ENCODE measurements at places on chromosomes 1 and 21.

DNA sequence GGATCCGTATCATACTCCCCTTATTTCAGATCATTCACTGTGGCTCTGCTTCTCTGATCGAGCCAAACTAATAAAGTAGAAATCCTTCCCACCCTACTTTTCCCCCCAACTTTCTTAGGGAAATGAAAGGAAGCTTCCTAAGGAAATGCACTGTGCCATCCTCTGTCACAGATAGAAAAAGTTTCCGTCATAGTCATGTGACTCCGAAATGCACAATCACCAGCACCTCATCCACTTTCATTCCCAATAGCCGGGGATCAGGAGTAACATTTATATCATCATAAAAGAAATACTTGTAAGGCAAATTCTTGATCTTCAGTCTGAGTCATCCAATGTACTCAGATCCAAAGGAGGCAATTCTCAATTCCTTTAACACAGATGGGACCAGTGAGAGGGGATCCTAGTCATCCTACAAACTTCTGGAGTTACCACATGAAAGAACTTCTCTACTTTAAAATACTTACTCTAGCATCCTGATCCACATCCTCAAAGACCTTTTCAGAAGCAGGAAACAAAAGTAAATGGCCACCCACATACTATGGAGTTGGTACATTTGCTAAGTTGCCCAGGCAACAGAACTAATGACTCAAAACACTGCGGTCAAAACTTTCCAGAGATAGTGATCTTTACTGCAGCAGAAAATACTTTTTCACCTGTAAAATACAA is 97.8 kb upstream of the ZC3H11B start:
- no peak for DNase-seq

DNA sequence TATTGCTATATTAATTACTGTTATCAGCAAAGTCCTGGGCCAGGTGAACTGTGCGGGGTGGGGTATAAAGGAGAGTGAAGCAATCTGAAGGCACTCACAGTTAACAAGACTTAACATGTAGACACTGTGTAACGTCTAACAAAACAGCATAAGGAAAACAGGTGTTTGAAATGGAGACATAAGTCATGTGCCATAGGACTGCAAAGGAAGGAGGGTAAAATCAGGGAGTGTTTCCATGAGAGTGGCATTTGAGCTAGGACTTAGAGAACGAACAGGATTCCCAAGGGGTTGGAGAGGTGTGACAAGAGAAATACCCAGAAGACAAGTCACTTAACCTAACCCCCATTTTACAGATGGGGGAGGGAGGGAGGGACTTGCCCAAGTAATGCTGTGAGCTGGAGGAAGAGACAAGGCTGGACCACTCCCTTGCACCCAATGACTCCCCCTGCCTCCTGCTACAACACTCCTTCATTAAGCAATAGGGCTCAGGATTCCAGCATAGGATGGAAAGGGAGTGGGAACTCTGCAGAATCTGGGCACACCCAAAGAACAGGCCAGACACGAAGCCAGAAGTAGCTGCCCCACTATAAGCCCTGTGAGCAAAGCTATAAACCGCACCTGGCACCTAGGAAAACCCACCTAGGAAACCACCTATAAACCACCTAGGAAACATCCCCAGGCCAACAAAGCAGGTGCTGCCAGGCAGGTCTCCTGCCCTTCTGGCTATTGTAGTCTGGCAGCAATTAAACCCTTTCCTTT is 6.6 kb downstream of the PEF1 start:
- DNase-seq = no peak

GRCh38 chr1:76862447-76862846 is 4.8 kb upstream of the ST6GALNAC5 start:
- no peak for DNase-seq

DNA sequence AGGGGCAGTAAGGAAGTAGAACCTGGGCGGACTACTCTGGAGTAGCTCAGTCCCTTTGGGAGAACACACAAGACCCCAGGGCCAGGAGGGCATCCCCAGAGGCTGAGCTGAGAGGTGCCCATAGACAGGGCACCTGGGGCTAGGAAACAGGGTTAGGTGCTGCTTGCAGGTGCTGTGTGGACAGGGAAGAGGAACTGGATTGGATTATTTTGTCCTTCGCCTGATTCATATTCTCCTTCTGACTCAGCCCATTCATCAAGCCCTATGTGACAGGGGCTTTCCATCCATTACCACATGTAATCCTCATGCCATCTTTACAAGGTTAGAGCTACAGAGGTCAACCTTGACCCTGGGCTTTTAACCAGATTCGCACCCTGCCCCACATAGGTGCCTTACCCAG is 183.9 kb downstream of the C1orf94 start:
- no peak for DNase-seq

DNA sequence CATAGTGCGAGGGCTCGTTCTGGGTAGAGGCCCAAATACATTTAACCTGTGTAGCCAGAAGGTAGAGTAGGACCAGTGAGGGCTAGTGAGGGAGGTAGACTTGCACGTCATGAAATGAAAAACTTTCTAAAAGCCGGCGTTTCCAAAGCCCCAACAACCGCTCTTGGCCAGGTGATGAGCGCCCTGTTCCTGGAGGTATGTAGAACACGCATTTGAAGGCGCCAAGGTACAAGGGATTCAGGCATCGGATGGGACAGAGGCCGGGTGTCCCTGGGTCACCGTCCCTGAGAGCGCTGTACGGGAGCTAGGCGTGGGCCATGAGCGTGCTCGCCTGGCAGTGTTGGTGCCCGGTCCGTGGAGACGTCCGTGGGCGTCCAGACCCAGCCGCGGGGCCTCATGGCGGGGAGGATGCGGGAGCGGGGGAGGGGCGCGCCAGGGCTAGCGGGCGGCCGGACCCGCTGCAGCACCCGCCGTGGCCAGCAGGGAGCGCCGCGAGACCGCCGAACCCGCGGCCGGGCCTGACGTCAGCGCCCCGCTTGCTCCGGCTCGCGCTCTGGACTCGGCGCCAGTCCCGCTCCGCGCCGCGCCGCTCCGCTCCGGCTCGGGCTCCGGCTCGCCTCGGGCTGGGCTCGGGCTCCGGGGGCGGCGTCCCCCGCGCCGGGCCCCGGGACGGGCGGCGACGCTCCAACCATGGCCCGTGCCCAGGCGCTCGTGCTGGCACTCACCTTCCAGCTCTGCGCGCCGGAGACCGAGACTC is at the start of gene PTPRU:
Gene PTPRU (plus strand): TSS at position 568 of the 757 bp plus-strand sequence. CDS start 123 bp downstream, at position 691.
- DNase-seq = peak; percentile 90

DNA sequence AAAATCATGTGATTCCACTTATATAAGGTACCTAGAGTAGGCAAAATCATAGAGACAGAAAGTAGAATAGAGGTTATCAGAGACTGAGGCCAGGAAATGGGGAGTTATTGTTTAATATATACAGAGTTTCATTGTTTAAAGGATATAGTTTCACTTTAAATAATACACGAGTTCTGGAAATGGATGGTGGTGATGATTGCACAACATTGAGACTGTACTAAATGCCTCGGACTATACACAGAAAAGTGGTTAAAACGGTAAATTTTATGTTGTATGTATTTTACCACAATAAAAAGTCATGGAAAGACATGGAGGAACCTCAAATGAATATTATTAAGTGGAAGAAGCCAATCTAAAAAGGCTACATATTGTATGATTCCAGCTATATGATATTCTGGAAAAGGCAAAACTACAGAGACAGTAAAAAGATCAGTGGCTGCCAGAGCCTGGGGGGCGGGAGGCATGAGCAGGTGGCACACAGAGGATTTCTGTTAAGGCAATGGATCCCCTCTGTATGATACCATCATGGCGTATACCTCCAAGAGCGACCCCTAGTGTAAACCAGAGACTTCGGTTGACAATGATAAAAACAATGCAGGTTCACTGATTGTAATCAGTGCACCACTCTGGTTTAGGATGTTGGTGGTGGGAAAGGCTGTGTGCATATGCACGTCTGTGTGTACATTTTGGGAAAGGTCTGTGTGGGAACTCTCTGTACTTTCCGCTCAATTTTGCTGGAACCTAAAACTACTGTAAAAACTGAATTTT is 7.5 kb downstream of the C1orf198 start:
- DNase-seq = no peak

- no peak for DNase-seq
These were observed 45.5 kb downstream of the UCHL5 start for GRCh38 chr1:193013707-193014106.

DNA sequence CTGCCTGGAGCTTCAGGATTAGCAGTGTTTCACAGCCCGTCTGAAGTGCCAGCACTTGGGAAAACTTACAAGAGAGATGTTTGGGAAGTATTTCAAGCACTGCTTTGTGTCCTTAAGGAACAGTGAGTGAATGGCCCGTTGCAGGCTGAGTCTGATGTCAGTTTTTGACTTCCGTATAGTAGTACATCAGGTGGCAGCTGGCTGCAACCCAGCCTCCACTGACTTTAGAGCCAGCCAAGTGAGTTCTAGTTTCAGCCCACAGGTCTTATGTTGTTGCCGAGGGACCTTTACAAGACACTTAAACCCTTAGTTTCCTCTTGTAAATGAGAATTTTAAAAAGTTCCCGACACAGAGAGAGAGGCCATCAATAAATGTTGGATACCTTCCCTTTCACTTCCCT is 35.0 kb downstream of the UCK2 start:
- DNase-seq = peak; percentile 40

DNA sequence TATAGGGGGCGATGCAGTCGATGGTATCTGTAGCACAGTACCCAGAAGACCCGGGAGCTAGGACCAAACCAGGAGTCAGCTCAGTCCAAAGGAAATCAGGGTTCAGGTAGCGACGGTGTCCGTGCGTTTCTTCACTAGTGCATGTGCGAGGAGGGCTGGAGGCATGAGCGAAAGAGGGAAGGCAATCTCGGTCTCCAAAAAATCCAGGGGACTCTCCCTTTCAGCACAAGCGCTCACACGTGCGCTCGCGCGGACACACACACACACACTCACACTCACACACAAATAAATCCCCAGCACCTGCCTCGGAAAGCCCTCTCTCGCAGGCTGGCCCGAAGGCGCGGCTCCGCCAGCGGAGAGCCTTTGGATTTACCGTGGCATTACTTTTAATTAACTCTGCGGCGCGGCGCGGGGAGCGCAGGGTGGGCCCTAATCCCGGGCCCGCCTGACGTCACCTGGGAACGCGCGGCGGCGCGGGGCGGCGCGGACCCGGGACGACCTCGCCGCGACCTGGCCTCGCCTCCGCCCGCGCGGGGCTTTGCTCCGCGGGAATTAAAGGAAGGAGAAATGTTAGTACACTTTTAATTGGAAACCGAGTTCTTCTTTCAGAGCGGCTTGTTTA is 121.2 kb downstream of the LMX1A start:
- DNase-seq = peak; percentile 57

DNA sequence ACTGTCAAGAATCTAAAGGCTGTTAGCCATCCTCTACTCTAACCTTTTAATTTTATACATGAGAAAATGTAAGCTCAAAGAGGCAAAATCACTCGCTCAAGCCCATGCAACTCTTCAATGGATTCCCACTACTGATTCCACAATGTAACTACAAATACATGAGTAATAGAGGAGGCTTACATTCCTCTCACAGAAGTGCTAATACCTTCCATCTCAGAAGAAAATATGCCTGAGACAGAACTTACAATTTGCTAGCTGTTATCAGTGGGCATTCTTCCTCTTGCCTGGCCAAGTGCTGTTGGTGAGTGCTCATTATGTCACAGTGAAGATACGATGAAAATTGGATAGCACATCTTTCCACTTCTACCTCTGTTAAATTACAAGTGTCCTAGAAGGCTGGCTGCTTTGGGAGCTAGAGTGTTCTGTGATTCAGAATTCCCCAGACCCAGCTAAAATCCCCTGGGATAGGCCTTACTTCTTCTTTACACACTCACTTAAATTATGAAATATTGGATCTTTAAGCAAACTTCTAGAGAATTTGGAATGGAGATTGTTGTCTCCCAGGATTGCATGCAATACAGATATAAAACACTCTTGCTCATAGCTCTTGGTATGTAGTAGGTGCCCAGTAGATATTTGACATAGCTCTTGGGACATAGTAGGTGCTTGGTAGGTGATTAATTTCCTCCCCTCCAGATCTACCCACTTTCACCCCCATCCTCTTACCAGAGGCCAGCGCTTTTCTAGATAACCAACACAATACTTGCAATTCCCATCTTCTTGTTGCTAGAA is 24.1 kb downstream of the BCL9 start:
- DNase-seq = no peak

DNA sequence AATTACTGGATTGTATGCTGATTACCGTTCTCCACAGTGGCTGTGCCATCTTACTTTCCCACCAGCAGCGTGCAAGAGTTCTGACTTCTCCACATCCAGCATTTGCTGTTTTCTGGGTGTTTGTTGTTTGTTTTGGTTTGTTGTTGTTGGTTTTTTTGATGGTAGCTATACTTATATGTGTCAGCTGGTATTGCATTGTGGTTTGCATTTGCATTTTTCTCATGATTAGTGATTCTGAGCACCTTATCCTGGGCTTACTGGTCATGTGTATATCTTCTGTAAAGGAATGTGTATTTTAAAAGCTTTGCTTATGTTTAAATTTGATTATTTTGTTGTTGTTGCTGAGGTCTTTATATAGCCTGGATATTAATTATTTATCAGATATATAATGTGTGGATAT is 66.9 kb upstream of the MAP1LC3C start:
- no peak for DNase-seq

DNA sequence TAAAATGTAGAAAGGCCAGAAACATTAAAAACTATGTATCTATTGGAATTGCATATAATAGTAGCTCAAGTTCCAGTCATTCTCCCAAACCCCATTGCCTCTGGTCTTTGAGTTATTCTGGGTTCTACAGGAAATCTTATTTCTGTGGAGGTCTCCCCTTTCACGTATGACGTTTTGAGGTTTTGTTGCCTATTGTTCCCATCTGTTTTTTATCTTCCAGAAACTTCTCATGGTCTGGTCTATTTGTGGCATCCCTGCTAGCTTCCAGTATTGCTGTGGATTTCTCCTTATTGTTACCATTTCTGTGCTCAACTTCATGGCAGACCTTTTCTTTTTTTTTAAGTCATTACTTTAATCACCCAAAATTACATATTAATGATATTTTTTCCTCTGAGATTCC is 43.3 kb downstream of the DTL start:
- no peak for DNase-seq

- DNase-seq = no peak
These were observed 199.3 kb upstream of the GRIK3 start for GRCh38 chr1:37233606-37234005.

DNA sequence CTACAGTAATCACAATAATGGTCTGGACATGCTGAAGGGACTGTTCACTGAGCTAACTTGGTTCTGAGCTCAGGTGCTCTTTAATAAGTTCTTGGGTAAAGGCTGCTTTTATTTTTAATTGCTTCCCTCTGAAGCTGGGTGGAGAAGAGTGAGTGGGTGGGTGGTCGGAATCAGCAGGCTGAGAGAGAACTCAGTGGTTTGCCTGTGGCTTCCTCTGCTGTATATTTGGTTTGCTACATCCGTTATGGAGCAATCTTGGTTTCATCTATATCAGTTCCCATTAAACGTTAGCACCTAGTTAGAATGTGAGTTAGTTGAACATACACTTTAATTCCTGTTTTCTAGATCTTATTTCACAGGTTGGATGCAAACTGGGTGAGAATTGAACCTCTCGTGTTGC is 23.3 kb downstream of the CNIH4 start:
- no peak for DNase-seq

- no peak for DNase-seq
These were observed 10.4 kb downstream of the DDX59 start for GRCh38 chr1:200659269-200659668.

All from Right ventricle myocardium inferior (tissue), 1 donor.